CD8-positive, alpha-beta T cell (primary cell): ENCODE measurements at places on chromosomes 7 and 10.

- no peak for DNase-seq
These were observed 101.2 kb downstream of the GRID1 start for GRCh38 chr10:86265236-86265894.

- DNase-seq, result no peak
These were observed 240.6 kb upstream of the GNAI1 start for GRCh38 chr7:79893991-79894390.

DNA sequence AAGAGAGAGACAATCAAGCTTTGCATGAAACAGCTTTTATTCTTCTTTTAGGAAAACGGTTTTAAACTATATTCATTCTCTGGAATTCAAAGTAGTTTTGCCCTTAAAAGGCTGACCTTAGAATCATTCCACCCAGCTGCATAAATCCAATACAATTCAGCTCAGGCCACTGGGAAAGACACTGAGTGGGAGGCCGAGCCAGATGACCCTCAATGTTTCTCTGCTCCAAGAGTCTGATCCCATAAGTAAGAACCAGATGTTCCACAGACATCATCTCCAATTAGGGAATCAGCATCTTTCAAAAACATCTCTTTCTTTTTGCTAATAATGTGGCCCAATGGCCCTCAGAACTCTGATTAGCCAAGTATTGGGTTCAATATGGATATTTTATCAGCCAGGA lies 26.1 kb downstream of the CREB3L2 start:
- no peak for DNase-seq

GRCh38 chr10:109019001-109019424 lies 904.3 kb downstream of the XPNPEP1 start:
- no peak for DNase-seq

GRCh38 chr7:66213637-66214036 lies 8.5 kb downstream of the TPST1 start:
- DNase-seq, result no peak
